Right renal cortex interstitium (tissue), 3 donors: ENCODE measurements at places on chromosomes 3 and 15. TPM values are rescaled to one million over a fixed set of nuclear protein-coding genes. Genes with fewer than 3 reads are reported as not detected.

GRCh38 chr3:16978234-16978920, 93.6 kb downstream of the PLCL2 start:
- no peak for DNase-seq

DNA sequence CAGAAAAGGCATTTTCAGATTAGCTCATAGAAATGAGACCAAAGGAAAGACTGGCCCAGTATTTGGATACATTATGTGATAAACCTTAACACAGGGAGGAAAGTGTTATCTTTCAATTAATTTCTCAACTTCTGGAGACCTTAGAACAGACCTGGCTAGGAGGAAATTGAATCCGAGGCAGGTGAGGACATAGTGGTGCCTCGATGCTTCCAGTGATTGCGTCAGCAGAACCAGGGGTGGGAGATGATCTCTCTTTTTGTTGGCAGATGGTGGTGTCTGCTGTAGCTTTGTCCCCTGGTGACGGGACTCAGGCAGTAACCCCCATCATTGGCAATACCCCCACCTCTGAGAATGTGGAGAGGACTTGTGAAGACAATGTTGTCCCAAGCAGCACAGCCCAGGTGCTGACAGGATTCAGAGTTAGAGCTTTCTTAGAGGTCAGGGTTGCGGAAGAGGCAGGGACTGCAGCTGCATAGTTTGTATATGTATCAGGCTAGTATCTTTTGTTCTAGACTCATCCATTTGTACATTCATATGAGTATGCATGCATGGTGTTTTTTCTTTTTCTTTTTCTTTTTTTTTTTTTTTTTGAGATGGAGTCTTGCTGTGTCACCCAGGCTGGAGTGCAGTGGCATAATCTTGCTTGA, 27.9 kb upstream of the MUC20 start:
- no peak for DNase-seq

Gene CHDH
- 6.7 TPM for polyA plus RNA-seq

DNA sequence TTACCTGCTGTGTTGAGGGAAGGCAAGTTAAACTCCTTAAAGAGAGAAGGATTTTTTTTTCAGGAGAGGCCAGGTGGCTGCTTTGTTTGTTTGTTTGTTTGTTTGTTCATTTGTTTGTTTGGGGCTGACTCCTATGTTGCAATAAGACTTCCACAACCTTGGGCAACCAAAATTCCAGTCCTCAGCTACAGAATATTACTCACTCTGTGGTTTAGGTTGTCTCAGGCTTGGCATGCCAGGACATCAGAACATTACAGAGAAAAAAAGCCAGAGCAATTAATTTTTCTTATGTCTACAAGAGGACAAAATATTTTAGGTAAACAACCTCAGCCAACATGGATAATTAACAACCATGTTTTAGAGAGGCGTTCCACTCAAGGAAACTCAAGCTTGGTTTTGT, 156.7 kb upstream of the ATP11B start:
- DNase-seq: no peak

- DNase-seq: no peak
Measured at GRCh38 chr3:61149236-61149635, 102.0 kb downstream of the FHIT start.

DNA sequence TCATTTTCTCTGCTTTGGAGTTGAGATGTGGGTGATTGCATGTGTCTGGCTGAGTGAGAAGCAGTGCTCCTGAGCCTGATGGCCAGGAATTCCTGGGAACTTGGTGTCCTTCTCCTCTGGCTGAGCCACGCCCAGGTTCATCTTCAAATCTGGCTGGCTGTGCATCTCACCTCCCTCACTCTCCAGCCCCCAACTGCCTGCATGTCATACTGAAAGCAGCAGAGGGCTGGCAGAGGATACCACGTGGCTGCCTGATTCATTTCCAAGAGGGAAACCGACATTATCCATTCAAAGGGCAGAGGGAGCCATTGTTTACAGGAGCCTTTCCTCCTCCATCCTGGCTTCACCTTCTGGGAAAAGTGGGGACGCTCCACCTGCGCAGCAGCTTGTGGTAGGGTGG, 57.4 kb downstream of the ABHD5 start:
- DNase-seq: no peak

DNA sequence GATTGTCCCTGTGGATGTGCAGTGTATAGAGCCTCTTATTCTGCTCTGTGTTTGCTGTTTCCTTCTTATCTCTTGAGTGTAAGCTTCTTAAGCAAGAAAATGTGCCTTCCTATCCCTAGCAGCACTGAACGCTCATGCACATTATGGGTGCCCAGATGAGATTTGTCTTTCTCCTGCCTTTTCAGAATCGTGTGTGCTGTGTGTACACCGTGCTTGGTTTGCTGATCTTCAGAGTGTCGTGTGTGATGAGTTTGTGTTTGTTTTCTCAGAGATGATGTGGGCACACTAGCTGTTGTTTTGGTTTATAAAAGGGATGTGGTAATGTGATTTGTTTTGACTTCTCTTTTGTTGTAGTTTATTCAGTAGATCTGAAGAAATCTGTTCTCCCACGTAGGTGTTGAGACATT, 19.7 kb downstream of the GPR171 start:
- no peak for DNase-seq

DNA sequence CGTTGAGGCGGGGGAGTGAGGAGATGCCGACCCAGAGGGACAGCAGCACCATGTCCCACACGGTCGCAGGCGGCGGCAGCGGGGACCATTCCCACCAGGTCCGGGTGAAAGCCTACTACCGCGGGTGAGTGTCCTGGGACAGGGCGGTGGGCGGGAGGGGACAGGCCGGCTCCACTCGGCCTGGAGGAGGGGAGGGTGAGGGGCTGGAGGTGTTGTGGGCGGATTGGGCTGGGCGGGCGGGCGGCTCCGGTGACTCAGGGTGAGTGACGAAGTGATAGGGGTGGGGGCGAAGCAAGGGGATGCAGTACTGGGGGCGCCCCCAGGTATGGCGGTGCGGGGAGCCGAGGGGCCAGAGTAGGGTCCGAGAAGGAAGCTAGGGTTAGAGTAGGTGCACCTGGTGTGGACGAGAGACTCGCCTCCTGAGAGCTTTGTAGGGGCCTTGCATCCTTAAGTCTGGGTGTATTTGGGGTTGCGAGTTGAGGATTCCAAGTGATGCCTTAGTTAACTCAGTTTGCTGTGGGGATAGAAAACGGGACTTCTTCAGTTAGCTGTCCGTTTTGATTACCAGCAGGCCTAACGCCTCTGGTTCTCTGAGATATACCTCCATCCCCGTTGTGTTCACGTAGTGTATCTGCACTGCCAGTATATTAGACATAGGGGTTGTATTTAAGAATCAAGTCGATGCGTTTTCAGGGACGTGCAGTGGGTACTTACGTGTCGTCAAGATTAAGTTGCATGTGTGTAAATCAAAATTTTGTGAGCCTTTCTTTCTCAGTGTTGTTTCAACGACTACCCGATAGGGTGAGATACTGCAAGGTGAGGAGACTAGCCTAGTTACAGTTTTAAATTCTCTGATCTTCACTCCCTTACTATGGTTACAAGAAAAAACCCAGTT, 670 bp downstream of the PRKCI start:
- DNase-seq: no peak

DNA sequence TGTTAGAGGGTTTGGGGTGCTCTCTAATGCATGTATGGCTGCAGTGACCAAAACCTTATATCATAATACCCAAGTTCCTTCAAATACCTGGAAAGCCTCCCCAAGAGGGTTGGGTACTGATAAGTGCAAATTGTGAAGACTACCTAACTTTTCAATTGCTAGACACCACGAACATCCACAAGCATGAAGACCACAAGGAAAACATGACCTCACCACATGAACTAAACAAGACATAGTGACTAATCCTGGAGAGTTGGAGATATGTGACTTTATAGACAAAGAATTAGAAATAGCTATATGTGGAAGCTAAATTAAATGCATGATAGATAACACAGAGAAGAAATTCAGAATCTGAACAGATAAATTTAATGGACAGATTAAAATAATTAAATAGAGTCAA, 23.9 kb upstream of the AADACL2 start:
- no peak for DNase-seq

Gene ZKSCAN7
- 15.3 TPM for polyA plus RNA-seq

- DNase-seq: no peak
Measured at GRCh38 chr3:30667280-30667651, 60.9 kb downstream of the TGFBR2 start.

Gene LHFPL4
- polyA plus RNA-seq: 0.03 TPM

Gene SERPINI2
- polyA plus RNA-seq: 0.86 TPM

- no peak for DNase-seq
Measured at GRCh38 chr3:13479332-13479581, 849 bp upstream of the HDAC11 start.

DNA sequence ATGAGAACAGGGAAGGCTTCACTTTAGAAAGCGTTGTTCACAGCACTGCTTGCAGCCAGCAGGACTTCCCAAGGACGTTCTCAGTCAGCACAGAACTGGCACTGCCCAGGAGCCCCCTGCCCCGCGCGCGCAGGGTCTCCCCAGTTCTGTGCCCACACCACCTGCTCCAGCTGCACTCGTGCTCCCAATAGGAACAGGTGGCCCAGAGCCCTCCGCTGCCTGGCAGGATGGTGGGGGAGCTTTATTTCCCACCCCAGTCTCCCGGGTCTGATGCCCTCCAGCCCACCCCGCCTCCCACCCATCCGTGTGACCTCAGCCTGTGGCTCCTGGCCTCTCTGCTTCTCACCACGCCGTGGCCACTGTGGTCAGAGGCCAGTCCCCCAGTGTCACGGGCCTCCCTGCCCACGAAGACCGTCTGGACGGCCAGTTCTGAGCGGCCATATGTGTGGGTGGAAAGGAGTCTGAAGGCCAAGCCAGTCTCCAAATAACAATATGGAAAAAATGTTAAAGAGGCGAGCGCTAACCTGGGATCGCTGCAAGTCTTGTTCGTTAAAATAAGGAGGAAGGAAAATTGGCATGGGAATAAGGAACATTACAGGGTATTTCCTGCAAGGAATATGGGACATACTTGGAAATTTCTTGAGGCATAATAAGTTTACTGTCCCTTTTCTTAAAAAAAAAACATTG, 54.6 kb upstream of the PCSK6 start:
- no peak for DNase-seq
